Right ventricle myocardium superior (tissue), 1 donor: ENCODE measurements at places on chromosomes 7 and 10. TPM values are rescaled to one million over a fixed set of nuclear protein-coding genes. Genes with fewer than 3 reads are reported as not detected.

GRCh38 chr7:134514663-134515062 lies 12.7 kb upstream of the AKR1B10 start:
- DNase-seq, result no peak

- DNase-seq, result no peak
These were observed 49.4 kb downstream of the FRMPD2 start for GRCh38 chr10:48224979-48225560.

GRCh38 chr7:143323653-143324052 lies 7.7 kb downstream of the CLCN1 start:
- DNase-seq, result no peak

CALML3 gene
- not detected for total RNA-seq

DNA sequence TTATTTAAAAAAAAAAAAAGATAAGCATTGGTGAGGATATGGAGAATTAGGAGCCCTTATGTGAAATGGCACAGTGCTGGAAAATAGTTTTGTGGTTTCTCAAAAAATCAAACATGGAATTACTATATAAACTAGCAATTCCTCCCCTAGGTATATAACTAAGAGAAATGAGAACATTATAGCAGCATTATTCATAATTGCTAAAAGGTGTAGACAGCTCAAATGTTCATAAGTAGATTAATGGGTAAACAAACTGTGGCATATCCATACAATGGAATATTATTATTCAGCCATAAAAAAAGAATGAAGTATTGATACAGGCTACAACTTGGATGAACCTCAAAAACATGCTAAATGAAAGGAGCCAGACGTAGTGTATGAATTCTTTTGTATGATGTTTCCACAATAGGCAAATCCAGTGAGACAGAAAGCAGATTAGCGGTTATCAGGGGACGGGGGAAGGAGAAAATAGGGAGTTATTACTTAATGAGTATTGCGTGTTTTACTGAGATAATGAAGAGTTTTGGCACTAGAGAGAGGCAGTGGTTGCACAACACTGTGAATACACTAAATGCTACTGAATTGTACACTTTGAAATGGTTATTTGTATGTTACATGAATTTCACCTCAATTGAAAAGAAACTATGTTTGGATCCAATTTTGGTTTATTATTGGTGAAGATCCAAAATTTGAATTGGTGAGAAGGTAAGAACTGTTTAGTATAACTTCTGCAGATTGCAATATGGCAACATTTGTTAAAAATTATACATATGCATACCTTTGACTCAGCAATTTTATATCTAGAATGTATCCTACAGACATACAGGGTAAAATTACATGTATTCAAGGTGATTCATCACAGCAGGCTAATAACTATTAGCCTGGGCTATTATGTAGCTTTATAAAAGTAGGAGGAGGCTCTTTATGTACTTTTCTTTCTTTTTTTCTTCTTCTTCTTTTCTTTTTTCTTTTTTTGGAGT lies 69.7 kb downstream of the VCL start:
- DNase-seq, result no peak

GDF10 gene
- 0.11 TPM for total RNA-seq

LIPJ gene
- total RNA-seq, result not detected
